ENCODE measurements at places on chromosomes 2 and 18.
A peak's percentile ranks its signal among the peaks of the same experiment; 100 is the strongest.

DNA sequence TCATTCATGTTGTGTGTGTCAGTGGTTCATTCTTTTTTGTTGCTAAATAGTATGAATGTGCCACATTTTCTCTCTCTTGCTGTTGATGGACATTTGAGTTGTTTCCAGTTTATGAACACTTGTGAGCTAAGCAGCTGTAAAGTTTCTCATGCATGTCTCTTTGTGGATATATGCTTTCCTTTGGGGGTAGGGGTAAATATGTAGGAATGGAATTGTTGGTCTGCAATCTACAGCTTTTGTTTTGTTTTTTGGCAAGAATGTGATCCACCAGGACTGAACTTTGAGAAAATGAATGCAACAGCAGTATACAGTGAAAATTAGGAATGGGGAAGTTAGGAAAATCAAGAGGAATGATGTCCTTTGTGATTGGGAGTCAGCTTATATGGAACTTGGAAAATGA is 226.3 kb downstream of the CDCA7 start:
- no peak for DNase-seq

GRCh38 chr2:170917957-170918356 is 11.1 kb upstream of the GORASP2 start:
- DNase-seq: no peak

DNA sequence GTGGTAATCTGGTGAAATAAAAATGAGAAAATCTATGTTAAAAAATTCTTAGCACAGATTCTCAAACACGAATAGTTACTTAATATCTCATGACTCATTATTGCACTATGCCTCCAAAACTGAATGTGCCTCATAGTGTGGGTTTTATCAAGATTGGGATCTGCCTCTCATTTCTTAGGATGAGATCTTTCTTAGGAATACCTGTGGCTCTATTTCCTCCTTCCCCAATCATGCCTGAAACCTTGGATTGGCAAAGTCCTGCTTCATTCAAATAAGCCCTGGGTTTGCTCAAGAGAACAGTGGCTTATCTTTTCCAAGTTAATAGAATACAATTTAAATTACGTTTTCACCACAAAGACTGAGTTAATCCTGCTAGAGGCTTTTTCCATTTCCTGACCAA is 100.3 kb downstream of the DPP10 start:
- DNase-seq: no peak

DNA sequence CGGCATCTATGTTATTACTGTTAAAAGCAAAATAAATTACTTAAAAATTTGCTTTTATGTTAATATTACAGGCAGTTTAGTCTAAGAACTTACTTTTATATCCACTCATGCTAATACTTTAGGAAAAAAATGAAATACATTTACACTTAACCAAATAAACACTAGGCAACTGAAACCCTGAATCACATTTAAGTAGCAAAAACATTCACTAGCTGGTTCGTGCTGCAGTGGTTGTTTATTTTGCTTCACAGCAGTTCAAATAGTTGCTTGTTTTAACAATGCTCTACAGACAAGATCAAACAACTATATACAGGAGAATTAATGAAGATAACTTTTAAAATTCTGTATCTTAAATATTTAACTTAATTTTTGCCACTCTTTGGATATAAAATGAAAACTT is 60.8 kb downstream of the ABCG8 start:
- DNase-seq: no peak

DNA sequence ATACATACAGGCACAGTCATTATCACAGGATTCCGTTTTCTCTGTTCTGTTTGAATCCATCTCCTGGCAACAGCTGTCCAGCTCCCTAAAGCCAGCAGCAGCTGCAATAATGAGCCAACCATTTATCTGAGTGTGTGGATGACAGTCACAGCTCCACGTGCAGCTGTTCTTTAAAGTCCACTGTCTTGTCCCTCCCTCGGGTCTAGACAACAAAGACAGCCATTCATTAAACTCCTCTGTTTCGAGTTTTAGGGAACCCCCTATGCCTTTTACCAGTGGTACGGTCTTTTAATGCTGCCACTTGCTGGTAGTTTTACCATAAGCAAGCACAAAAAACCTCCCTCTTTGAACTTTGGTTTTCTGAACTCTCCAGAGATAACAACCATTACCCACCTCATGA is 16.0 kb upstream of the MSGN1 start:
- DNase-seq: no peak

DNA sequence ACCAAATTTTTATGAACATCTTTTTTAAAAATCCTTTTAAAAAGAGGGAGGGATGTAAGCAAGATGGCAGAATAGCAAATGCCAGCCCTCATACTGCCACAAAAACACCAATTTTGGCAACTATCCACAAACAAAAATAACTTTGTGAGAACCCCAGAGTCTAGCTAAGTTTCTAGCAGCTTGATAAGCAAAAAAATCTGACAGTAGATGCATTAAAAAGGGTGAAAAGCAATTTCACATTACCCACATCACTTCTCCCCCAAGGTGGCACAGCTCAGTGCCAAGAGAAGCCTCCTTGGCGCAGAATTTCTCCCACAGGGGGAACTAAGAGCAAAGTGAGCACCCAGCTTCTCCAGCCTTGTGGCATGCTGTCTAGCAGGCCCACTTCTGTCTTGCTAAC is 74.6 kb downstream of the L3MBTL4 start:
- no peak for DNase-seq

GRCh38 chr2:85723707-85724360 is 29.7 kb downstream of the GNLY start:
- no peak for DNase-seq

GRCh38 chr2:85266146-85267041 is 61.4 kb downstream of the TGOLN2 start:
- DNase-seq: peak; percentile 85

- no peak for DNase-seq
Observed at GRCh38 chr2:167579826-167580225, 667.6 kb downstream of the STK39 start.

GRCh38 chr2:62343206-62343605 is 147.3 kb downstream of the B3GNT2 start:
- DNase-seq: no peak

DNA sequence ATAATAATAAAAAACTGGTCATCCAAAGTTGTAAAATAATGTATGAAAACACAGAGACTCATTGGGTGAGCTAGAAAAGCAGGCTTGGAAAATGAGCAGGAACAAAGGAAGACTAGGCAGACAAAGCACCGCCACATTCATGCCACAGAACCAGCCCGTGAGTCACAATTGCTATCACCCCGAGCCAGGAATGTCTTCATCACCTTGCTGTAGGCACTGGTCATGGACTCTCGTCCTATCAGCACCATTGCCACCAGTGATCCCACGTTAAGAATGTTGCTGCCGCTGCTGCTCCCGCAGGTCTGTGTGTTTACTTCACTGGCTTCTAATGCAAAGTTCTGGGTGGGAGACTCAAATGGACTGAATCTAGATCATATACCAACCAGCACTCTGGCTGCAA is 417.9 kb downstream of the PID1 start:
- no peak for DNase-seq

DNA sequence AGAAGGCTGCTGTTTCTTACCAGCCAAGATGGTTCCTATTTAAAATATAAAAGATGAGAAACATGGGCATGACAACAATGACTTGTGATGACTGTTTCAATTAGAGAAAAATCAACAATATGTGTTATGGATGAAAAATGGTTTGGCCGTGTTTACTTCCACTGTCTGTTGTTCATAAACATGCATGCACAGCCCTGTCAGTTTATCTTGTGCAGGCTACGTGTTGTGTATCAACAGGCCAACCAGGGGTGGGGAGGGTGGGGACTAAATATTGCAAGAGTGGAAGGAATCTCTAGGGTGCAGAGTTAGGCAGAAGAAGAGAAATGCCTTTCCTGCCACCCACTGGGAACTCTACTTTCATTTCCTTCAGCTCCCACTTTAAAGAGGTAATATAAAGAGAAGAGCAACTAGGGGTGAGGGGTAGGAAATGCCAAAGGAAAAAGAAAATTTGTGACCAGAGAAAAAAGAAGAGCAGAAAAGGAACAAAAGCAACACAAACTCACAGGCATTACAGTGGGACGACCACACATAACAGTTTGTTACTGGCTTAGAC is 116.8 kb upstream of the MEIS1 start:
- no peak for DNase-seq

GRCh38 chr18:33123862-33124518 is 316.5 kb downstream of the CCDC178 start:
- no peak for DNase-seq

GRCh38 chr18:76503649-76504386 is 8.8 kb upstream of the ZNF516 start:
- DNase-seq: no peak

GRCh38 chr2:237863689-237864443 is 4.4 kb downstream of the RAMP1 start:
- no peak for DNase-seq

GRCh38 chr2:222708274-222708710 is 36.8 kb downstream of the MOGAT1 start:
- DNase-seq: peak; percentile 80

DNA sequence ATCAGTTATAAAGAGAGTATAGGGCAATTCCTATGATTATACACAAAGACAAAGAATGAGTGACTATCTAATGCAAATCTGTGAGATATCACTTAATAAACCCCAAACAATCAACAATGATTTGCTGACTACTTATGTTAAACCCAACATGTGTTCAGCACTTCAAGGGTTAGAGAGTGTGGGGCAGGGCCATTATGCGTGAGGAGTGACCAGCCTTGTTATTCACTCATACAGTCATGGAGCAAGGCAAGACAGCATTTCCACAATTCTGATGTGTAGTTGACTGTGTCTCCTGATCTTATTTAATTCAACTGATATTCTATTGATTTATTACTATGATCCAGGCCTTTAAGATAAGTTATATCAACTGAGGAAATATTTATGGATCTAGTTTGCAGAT is 251.7 kb downstream of the CYRIA start:
- no peak for DNase-seq

DNA sequence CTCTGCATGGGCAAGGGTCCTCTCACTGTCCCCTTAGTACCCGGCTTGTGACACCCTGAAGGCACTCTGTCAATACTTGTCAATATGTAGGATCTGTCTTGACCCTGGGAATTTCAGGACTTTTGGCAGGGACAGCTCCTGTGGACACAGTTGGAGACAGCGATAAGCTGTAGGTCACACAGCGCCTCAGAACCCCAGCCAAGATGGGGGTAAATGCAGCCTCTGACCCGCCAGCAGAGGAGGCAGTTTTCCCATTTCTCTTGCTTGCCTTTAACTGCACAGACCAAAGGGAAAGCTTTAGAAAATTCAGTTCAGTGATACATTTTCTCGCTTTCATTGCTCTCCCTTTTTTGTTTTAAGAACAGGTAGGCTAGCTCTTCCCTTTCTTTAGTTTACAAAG is 54.8 kb upstream of the KLHL29 start:
- peak; percentile 8 for DNase-seq

DNA sequence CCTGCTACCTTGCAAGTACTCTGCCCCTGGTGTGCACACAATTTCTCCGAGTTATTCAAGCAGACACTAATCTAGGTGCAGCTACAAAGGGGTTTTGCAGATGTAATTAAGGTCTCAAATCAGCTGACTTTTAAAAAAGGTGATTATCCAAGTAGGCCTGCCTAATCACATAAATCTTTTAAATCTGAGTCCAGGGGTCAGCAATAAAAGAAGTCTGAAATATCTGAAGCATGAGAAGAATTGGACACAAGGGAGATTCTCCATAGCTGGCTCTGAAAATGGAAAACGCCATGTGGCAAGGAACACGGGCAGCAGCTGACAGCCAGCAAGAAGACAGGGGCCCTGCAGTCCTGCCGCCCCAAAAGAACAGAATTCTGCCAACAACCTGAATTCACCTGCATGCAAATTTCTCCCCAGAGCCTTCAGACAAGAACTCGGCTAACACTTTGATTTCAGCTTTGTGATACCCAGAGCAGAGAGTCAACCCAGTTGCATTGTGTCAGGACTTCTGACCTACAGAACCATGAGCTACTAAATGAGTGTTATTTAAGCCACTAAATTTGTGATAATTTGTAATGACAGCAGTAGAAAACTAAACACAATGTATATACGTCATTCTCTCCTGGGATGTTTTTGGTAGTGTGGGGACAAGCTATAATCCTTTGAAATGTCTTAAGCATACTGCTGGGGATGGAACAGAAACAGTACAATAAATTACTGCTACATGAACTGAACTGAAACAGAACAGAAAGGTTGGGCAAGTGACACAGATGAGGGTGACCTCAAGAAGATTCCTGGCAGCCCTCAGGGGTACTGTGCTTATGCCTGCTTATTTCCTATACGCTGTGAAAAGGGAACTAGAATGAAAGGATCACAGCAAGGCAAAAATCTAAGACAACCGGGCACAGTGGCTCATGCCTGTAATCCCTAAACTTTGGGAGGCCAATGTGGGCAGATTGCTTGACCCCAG is 3.2 kb downstream of the INO80C start:
- DNase-seq: no peak

GRCh38 chr2:86628091-86628522 is 4.4 kb upstream of the RNF103 start:
- no peak for DNase-seq

GRCh38 chr2:203077451-203077850 is 62.8 kb downstream of the NBEAL1 start:
- no peak for DNase-seq

GRCh38 chr2:121558329-121558728 is 27.6 kb downstream of the RNU4ATAC start:
- DNase-seq: no peak

DNA sequence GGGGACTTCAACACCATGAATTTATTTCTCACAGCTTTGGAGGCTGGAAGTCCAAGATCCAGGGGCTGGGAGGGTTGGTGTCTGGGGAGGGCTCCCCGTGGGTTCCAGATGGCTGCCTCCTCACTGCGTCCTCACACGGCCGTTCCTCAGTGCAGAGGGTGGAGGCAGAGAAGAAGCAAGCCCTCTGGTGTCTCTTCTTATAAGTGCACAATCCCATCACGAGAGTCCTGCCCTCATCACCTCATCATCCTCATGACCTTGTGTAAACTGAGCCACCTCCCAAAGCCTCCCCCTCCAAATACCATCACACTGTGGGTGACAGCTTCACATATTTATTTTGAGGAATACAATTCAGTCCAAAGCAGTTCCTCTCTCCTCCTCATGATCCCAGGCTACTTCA is 26.3 kb downstream of the TMEM163 start:
- peak; percentile 17 for DNase-seq

DNA sequence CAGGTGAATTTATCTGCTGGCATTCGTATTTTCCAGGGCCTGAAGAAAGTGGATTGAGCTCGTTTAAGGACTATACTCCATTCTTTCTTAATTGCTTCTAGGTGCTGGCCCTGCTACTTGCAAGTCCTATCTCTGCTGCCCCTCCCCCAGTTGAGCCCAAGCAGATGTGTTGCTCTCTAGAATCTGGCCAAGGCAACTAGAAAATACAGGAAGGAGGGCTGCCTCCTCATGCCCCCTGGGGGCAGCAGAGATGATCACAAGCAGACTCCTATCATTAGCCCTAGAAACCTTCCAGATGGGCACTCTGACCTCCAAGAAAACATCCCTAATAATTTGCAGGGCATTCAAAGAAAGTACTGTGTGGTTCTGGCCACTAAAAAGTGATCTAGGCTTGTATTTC is 72.5 kb upstream of the CYP26B1 start:
- DNase-seq: no peak

DNA sequence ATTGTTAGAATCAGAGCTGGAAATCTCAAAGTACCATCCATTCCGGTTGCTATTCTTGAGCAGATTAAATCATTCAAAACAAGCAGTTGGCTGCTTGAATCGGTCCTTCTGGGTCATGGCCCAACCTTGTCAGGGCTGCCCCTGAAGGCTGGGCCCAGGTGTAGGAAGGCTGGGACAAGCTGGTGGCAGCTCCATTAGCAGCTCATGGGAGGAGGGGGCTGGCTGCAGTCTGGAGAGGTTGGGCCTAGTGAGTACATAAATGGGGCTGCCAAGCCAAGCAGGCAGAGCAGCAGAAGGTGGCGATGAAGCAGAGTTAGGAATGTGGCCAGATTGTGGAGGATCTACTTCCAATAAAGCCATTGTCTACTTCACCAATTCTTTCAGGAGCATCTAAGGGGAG is 81.4 kb downstream of the ADCYAP1 start:
- DNase-seq: no peak

All from CD4-positive, alpha-beta T cell treated with Interleukin-17A for 4 hours (primary cell).